Stimulated activated CD4-positive, alpha-beta T cell treated with anti-CD3 and anti-CD28 coated beads, Interleukin-1b, Interleukin-23, amount 100 ng/mL, for 1 hour (primary cell): ENCODE measurements at places on chromosomes 12 and 14.

GRCh38 chr14:68814539-68815297 lies 21.9 kb upstream of the ZFP36L1 start:
- no peak for DNase-seq

GRCh38 chr12:50314636-50315312 lies 31.5 kb upstream of the LIMA1 start:
- no peak for DNase-seq

GRCh38 chr12:77299001-77299400 lies 233.6 kb upstream of the E2F7 start:
- DNase-seq = no peak

DNA sequence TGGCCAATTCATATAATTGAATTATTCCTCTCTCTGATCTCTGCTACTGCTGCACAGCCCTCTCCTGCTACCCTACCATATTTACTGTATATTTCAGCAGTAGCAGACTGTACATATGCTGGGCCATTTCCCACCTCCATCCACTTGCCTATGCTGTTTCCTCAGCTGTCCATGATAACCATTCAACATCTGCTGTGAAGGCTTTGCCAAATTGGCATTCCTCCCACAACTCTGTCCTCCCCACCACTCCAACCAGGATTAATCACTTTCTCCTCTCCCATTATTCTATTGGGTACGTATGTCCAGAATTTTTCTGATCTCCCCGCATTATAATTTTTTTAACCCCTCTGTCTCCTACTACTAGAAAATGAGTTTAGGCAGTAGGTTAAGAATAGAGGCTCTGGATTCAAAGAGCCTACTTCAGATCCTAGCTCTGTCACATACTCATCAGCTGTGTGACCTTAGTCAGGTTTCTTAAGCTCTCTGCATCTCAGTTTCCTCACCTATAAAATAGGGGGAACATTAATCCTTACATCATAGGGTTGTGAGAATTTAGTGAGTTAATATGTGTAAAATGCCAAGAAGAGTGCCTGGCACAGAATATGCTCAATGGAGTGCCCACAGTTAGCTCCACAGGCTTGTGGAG lies 123.3 kb downstream of the KICS2 start:
- no peak for DNase-seq

DNA sequence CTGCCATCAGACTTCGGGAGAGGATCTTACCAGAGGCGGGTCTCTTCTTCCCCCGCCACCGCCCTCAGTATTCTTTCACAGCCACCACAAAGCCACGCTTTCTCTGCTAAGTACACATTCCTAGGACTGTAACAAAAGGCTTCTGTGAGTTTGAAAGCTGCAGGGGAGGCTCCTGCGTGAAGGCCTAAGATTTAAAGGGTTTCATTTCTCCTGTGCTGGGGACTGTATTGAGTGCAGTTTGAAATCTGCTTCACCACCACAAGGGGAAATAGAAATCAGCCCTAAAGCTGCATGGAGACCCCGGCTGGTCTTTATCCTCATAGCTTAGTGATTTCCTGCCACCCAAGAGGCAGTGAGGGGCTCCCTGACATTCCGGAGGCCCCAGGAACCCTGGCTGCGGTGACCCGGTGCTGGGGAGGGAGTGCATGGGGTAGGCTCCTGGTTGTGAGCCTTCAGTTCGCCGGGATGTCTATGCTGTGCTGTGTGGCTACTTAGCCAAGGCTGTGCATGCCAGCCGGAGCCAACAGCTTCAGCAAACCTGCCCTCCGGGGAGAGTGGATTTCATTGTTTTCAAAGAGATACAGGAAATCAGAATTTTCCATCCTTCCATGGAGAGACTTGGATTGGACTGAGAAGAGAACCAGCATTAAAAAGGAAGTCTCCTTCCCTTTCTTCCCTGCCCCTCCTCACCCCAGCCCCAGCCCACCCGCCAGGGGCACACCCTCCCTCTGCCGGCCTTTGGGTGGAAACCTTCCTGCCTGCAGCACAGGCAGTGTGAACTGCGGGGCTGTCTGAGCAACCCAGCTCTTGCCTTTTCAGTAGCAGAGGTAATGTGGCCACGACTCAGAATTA lies 163.3 kb downstream of the ETV6 start:
- DNase-seq = no peak

DNA sequence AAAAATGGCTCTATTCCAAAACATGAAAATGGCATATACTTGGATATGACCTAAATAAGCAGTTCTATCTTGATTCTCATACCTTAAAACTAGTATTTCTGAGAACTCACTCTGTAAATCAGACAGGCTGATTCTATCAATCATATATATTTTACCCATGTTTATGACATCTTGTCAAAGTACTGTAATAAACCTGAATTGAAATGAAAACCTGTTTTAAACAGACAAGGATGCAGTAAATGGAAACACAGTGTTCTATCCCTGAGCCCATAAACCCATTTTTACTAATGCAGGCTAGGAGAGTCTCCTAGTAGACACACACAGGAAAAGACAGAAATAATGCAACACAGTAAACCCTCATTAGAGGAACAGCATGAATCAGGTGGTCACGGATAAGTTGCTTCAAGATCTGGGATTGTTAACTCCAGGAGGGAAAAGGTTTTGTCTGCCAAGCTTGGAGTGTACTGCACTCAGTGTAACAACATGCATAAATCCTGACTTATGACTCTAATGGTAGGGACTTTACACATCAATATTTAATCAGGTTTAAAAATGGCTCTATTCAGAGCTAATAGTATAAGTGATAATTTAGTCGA lies 93.6 kb upstream of the CPNE8 start:
- no peak for DNase-seq

- DNase-seq = no peak
Observed at GRCh38 chr12:59820594-59821011, 224.8 kb downstream of the SLC16A7 start.

DNA sequence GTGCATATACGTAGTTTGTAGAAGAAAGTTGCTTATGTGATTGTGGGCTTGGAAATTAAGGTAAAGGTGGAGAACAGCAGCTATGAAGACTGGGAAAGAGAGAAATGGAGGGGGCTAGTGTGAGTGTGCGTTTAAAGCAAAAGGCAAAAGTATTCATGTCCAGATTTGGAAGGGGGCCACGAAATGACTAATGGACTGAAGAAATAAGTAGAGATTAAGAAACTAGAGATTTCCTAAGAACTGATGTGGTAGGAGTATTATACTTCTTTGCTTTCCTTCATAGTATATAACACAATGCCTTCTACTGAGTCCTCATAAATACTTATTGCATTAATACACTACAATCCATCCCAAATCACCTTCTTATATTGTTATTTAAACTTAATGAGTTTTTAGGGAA lies 298.6 kb upstream of the NOVA1 start:
- DNase-seq = no peak

DNA sequence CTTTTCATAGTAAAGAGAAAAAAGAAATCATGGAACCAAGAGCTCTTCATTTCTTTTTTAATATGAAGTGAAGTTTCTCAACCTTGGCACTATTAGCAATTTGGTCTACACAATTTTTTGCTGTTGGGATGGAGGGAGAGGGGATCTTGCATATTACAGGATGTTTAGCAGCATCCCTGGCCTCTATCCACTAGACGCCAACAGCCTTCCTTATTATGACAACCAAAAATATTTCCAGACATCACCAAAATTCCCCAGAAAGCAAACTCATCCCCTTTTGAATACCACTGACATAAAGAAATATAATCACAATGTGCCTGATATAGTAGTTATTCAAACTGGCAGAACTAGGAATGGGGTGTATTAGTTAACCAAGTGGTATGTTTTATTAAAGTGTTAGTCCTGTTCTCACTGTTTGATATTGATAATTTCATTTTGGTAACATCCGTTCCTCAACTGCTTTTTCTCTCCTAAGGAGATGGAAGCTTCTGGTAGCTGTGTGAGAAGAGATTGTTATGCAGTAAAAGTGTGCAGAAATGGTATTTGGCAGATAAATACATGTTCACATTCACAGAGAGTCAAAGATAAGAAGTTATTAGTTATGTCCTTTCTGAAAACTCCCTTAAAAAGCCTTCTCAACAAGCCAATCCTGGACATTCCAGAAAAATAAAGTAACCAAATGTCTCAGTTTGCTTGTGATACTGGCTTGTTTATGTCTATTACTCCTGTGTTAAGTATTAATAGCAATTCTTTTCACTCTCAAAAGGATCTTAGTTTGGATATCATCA lies 699.9 kb downstream of the C12orf50 start:
- DNase-seq = no peak
